Thyroid gland (tissue), 4 donors: ENCODE measurements at places on chromosomes 6 and 20. TPM values are rescaled to one million over a fixed set of nuclear protein-coding genes. Genes with fewer than 3 reads are reported as not detected.

DNA sequence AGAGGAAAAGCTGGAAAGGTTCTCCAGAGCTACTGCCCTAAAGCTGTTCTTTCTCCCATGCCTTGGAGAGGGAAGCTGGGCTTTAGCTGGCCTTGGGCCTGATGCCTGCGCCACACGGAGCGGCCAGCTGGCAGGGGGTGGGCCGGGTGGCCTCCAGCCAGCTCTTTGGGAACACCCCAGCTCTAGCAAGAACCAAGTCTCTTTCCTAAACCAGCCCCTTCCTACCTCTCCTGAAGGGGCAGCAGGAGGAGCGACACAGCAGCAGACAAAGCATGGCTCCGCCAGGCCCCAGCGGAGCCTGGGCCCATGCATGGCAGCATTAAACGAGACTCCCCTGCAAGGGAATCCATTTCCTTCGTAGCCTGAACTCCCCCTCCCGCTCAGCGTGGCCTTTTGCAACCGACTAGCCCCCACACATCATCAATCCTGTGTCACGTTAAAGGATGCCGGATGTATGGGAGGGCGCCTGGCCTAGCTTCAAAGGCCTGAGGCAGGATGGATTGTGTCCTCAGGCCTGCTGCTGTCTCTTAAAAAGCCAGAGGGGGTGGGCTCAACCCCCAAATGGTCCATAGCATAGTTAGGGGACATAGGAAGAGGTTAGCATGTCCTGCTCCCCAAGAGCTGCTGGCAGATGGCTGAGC is 14.0 kb downstream of the MRPS18A start:
- no peaks in the 10 kb centered on the region for H3K27me3 ChIP-seq
- peaks cover 60% of the 10 kb centered on the region for H3K36me3 ChIP-seq
- H3K4me3 ChIP-seq, result no peak overlapping the region
- no peak for DNase-seq
- H3K27ac ChIP-seq, result no peak overlapping the region

DNA sequence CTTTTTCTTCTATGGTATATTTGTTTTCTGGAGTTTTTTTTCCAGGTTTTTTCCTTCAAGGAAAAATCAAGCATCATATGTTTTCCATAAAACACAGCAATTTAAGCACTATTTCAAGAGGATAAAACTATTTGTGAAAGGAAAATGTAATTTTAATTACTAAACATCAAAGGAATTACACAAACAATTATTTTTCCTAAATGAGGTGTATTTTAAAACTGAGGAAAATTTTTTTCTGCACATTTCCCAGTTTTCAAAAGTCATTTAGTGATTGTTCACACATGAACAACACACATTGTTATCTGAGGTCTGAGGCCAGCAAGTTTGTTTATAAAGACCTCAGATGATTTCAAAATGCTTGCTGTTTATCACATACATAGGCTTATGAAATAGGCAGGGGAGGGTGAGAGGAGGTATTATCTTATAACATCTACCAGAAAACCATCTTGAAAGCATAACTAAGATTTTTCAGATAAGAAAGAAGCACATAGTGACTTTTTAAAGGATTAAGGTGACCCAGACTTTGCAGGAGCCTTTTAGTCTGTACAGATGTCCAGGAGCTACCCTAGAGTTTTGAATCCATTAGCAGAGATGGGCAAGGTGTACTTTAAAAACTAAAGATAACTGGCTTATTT is 381.6 kb downstream of the GJA1 start:
- no peak overlapping the region for H3K27ac ChIP-seq
- DNase-seq, result no peak
- no peaks in the 10 kb centered on the region for H3K36me3 ChIP-seq
- no peak overlapping the region for H3K4me3 ChIP-seq
- H3K4me1 ChIP-seq, result peaks cover 11% of the 10 kb centered on the region

- no peaks in the 10 kb centered on the region for H3K4me1 ChIP-seq
- H3K36me3 ChIP-seq, result no peaks in the 10 kb centered on the region
- no peak for DNase-seq
These were observed 50.5 kb downstream of the FHL5 start for GRCh38 chr6:96613291-96613999.

DNA sequence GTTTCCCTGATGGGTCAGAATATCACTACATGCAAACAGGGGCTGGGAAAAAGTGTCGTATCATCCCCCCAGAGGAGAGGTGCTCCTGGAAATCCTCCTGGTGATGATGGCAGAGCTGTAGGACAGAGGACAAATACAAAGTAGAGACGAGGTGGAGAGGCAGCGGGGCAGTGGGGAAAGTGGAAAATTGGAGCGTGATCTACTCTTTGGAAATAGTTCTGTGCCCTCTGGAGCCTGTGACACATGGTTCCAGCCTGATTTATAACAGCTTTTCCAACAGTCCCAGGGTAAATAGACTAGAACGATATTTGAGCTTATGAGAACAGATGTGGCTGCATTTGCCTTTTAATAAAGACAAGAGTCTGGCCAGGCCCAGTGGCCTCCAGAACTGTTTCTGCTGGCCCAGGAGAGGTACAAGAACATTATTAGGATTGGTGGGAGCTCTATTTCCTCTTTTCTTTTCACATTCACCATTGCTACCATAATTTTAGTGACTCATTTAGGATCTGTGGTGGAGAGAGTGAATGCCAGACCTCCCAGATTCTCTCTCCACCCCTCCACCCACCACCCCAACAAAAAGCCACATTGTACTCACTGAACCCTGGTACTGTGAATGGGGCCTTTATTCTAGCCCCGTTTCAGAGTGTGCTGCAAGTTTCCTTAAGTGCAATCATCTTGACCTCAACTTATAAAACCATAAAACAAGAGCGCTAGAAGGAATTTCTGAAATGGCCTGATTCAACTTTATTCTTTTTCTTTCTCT is 78.3 kb downstream of the BTBD3 start:
- H3K4me1 ChIP-seq, result no peaks in the 10 kb centered on the region
- H3K4me3 ChIP-seq, result no peak overlapping the region
- no peak for DNase-seq
- H3K27ac ChIP-seq, result no peak overlapping the region
- H3K27me3 ChIP-seq, result no peaks in the 10 kb centered on the region

- no peaks in the 10 kb centered on the region for H3K36me3 ChIP-seq
- H3K4me3 ChIP-seq, result no peak overlapping the region
- DNase-seq, result no peak
- peaks cover 5% of the 10 kb centered on the region for H3K4me1 ChIP-seq
- no peak overlapping the region for H3K27ac ChIP-seq
These were observed 258.0 kb downstream of the PLCB1 start for GRCh38 chr20:8390037-8390433.

GRCh38 chr20:11162026-11162775 is 488.4 kb upstream of the JAG1 start:
- no peaks in the 10 kb centered on the region for H3K27me3 ChIP-seq
- no peak for DNase-seq
- H3K36me3 ChIP-seq, result no peaks in the 10 kb centered on the region
- H3K4me1 ChIP-seq, result peaks cover 11% of the 10 kb centered on the region
- no peak overlapping the region for H3K4me3 ChIP-seq

- H3K4me1 ChIP-seq, result peaks cover 29% of the 10 kb centered on the region
- no peaks in the 10 kb centered on the region for H3K27me3 ChIP-seq
- peak overlapping the region; percentile 22 for H3K4me3 ChIP-seq
- H3K36me3 ChIP-seq, result no peaks in the 10 kb centered on the region
These were observed 1.5 kb downstream of the ARID1B start for GRCh38 chr6:156778454-156779205.

- no peaks in the 10 kb centered on the region for H3K4me1 ChIP-seq
- H3K27ac ChIP-seq, result no peak overlapping the region
- H3K4me3 ChIP-seq, result no peak overlapping the region
- no peak for DNase-seq
- no peaks in the 10 kb centered on the region for H3K27me3 ChIP-seq
- no peaks in the 10 kb centered on the region for H3K36me3 ChIP-seq
These were observed 86.1 kb downstream of the PREX1 start for GRCh38 chr20:48741669-48742068.

ZSCAN31 gene
- 17.2 TPM for total RNA-seq

AKAP12 gene
- total RNA-seq, result 50.7 TPM

BNIP5 gene
- not detected for total RNA-seq

TOX2 gene
- total RNA-seq, result 5.6 TPM
